ENCODE measurements at places on chromosomes 7 and 10. TPM values are rescaled to one million over a fixed set of nuclear protein-coding genes. Genes with fewer than 3 reads are reported as not detected.

- DNase-seq, result peak; percentile 39
Observed at GRCh38 chr10:114631666-114632417, 26.2 kb downstream of the ABLIM1 start.

GRCh38 chr10:93718937-93719725 is 16.7 kb upstream of the FRA10AC1 start:
- no peak for DNase-seq

DNA sequence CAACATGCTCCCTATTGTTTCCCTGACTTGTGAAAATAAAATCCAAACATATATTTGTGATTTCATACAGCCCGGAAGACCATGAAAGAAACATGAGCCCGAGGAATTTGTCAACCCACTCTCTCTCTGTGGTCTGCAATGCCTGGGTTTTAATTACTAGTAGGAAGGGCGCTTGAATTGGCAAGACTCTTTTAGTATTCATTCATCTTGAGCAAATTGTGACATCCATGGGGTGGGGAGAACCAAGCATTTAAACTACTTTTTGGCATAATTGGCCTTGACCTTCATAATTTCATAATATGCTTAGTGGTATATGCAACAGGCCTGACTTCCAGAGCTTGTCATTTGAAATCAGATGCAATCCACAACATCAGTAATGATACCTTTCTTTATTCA is 142.4 kb upstream of the BMPER start:
- no peak for DNase-seq

GRCh38 chr7:975702-976473 is 539 bp upstream of the COX19 start:
- DNase-seq, result no peak

DNA sequence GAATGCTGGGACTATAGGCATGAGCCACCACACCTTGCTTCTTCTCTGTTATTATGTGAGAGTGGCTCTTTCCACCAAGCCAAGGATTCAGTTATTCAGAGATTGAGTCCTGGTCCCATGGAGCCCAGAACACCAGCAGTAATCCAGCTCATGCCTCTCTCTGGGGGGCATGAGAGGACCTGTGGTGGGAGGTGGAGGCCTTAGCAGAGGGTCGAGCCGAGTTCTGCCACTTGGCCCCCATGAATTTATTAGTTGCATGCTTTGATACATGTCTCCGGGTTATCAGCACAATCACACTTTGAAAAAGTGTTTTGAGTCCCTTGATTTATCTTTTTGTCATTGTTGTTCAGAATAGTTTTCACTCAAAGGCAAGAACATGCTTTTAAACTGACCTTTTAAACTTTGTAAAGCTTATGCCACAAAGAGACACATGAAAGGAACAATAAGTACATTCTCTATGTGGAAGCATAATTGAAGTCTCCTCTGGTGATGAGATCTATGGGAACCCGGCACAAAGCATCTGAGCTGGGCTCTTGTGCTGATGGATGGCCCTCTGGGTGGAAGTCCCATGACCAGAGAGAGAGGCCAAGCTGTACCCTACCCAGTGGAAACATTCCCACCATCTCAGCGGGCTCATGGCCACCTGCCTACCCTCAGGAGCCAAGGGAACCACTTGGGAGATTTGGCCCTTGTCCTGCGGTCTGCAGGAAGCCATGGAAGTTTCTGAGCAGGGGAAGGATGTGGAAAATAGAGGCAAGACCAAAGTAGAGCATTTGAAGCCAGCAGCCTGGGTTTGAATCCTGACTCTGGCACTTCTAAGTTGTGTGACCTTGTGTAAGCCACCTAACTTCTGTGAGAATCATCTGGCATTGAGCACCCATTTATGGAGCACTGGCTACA is 53.9 kb downstream of the MINDY4 start:
- DNase-seq, result no peak

DNA sequence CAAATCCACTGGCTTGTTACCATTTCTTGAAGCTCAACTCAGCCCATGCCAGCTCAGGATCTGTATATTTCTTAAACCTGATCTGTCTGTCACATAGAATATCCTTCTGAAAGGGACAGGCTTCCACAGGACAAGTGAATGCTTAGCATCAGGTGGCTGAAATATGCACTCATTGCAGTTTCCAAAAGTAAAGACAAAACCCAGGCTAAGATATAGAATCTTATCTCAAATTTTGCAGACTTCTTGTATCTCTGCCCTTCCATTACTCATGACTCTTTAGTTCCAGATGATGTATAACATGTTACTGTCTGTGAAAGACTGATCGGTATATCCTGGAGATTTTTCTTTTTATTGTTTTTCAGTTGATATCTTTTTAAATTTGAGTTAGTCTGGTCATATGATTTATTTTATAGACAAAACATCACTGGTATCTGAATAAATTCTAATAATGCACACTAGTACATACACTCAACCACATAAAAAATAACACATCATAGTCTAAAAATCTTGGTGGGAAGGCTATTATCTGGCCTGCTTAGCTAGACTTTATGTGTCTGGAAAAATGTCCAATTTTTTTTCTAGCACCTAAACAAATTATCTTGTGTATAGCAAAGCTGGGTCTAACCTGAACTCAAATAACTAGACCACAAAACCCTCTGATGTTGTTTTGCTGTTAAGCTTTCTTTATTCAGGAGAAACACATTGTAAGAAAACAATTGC is 182.6 kb downstream of the ADAM12 start:
- DNase-seq, result no peak

Gene CLCN1
- 0.34 TPM for total RNA-seq

Gene PRXL2A
- 67.2 TPM for total RNA-seq

Gene EN2
- total RNA-seq, result 3.2 TPM
